ENCODE measurements at places on chromosomes 2 and 18. TPM values are rescaled to one million over a fixed set of nuclear protein-coding genes. Genes with fewer than 3 reads are reported as not detected.

- no peak for DNase-seq
These were observed 44.3 kb downstream of the MYCN start for GRCh38 chr2:15984368-15985255.

DNA sequence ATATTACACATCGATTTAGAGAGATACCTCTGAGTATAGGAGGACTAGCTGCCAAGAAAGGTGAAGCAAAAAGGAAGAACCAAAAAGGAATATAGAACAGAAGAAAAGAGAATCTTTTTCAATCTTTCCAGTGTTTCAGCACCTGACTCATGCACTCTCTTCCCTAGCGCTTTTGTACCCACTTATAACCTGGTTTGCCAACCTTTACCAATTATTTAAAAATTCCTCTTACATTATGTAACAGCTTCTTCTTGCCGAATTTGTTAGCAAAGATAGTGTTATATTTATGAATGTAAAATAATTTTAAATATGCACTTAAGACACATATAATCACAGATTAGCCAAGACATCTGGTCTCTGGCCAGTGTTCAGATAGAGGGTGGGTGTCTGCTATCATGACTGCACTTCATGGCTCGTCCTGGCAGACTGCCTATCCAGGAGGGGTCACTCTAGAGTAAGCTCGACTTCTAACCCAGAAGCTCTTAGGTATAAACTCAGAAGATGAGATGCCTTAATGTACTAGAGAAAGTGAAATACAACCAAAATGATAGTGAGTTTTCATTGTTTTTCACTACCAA, 122.9 kb downstream of the ATAD2B start:
- no peak for DNase-seq

NT5DC4 gene
- not detected for total RNA-seq

DNA sequence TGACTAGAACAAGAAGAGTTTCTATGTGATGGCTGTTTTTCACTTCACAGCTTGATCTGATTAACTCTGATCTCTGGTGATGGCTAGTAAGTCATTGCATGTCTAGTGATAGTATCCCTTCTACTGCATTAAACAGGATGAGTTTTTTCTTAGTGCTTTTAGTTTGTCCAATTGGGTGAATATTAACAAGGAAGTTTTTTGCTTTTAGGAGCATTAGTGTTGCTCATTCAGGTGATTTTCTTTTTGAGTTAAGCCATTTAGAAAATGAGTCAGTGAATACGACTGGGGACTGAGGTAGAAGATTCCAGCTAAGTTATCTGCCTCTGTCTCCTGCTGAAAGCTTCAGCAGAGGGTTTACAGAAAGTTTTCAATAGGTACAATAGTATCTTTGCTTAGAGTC, 306.7 kb downstream of the PIK3C3 start:
- no peak for DNase-seq

- DNase-seq = no peak
These were observed 400.3 kb downstream of the MTX2 start for GRCh38 chr2:176669398-176670174.
